ENCODE measurements at places on chromosomes 7 and 10.

- no peak for DNase-seq
Measured at GRCh38 chr7:36283711-36284130, 105.9 kb upstream of the ANLN start.

DNA sequence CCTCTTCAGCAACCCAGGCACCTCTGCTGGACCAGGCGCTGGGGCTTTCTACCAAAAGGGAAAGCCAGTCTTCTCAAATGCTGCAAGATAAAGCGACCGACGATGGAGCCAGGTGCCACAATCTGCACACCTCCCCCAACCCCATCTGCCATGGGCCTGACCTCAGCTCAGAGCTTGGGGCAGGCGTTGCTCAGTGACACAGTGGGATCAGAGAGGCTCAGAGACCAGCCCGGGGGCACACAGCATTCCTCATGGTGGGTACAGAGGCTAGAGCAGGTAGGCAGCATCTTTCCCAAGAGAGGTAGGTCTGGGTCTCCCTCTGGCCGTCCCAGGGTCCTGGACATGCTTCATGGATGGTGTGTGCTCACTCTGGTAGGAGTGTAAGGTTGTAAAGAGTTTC, 56.3 kb downstream of the ZMIZ1 start:
- DNase-seq: no peak

DNA sequence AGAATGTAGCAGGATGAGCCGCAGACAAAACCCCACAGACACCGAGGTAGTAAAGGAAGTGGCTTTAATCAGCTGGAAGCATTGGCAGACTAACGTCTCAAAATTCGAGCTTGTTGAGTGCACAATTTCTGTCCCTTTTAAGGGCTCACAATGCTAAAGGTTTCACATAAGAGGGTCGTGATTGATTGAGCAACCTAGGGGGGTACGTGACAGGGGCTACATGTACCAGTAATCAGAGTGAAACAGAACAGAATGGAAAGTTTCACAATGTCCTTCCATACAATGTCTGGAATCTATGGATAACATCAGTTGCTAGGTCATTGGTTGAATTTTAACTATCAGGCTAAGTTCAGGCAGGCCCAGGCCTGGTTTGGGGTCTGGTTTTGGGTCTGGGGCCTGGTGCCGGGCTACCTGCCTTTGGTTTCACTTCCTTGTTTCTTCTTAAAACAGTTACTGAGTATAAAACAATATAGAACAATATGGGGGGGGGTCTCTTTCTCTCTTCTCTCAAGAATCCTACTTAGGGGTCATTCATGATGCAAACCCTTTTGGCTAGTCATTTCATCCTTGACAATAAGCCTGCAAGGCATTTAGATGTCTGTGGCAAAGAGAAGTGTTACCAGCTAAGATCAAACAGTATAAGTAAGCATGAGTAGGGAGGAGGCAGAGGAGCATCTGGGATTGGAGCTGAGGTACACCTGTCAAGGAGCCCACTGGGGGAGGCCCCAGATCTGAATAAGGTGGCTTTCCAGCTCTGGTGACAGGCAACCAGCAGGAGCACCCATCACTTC, 364.1 kb downstream of the TNS3 start:
- DNase-seq: no peak

DNA sequence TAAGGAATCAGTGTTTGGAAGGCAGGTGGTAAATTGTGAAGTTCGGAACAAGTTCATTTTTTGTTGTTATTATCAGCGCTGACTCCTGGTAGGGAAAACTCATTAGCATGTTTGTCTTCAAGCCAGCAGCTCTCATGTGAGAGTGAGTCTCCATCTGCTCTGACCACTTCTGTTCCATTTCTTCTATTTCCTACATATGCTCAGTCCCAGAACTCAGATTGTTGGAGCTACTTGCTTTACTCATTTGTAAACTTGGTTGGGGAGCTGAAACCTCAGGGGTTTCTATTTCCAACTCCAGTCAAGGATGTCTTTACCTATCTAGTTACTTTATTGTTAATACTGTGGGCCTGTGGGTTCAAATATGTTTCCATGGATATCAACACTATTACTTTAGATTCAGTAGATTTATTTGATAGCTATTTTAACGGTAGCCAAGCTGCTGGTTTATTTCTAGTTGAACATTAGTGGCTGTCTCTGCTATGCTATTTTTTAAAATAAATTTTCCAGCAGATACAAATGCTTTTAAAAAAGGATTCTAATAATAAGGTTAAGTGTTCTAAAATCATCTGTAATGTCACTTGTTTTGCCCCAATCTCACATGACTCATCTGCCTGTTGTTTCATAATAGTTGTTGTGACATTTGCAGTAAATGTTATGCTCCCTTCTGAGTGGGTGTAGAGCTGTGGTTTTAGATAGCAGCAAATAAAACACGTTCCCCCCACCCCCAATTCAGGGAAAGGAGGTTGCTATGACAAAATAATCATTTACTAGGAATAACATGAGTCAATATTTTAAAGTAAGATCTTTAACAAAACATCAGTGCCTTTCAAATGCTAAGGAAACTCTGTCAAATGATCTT, 143.3 kb downstream of the HDAC9 start:
- DNase-seq: no peak

GRCh38 chr10:15209827-15210509, 41.5 kb upstream of the NMT2 start:
- peak; percentile 59 for DNase-seq

- DNase-seq: no peak
Measured at GRCh38 chr10:125084191-125084613, 76.2 kb downstream of the CTBP2 start.

- DNase-seq: no peak
Measured at GRCh38 chr10:86715836-86716235, 40.6 kb upstream of the BMPR1A start.

DNA sequence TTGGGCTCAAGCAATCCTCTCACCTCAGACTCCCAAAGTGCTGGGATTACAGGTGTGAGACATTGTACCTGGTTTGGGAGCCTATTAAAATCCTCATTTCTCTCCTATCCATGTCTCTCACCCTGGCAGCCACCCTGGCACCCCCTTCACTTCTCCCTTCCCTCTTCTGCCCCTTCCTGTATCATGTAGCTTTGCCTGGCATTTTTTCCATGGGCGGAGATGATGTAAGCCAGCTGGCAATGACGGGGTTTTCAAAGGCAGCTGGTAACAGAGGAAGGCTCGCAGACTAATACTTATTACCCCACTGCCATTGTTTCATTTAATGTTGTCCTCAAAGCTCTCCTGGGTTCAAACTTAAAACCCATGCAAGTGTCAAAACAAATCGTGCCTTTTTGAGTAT, 61.9 kb downstream of the RGS10 start:
- DNase-seq: no peak

DNA sequence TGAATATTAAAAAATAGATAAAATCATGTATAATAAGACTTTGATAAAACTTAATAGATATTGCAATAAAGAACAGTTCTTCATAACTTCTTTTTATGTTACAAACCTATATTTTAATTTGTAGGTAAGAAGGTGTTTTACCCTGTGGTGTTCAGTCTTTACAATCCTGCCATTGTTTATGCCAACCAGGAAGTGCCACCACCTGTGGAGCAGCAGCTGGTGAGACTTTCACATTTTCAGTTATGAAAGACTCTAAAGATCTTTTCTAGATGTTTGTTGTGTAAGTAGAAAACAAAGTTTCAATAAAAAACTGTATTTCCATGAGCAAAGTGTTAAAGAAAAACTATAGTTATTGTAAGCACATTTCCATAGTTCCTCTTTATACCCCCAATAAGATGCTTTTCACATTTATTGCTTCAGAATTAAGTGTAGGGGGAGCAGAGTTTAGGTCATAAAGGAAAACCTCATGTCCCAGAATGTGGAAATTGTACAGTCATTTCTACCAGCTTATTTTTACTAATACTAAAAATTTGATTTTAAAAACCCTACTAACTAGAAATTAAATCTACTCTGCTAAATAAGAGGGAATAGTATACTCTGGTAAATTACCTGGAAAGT, 28.7 kb downstream of the CSGALNACT2 start:
- no peak for DNase-seq

DNA sequence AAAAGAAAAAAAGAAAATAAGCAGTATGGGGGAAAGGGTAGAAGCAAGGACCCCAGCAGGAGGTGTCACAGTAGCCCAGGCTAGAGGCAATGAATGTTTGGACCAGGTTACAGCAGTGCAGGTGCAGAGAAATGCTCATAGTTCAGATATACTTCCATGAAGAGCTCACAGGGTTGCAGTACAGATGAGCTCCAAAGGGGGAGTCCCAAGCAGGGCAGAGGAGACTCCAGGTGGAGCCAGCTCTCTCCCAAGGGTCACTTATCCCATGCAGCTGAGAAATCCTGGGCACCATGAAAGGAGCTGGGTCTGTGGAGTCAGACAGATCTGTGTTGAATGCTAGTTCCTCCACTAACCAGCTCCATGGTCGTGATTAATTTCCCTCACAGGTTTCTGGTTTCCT, 174.9 kb downstream of the C7orf25 start:
- no peak for DNase-seq

- no peak for DNase-seq
Measured at GRCh38 chr7:44057849-44058758, 7.3 kb downstream of the PGAM2 start.

DNA sequence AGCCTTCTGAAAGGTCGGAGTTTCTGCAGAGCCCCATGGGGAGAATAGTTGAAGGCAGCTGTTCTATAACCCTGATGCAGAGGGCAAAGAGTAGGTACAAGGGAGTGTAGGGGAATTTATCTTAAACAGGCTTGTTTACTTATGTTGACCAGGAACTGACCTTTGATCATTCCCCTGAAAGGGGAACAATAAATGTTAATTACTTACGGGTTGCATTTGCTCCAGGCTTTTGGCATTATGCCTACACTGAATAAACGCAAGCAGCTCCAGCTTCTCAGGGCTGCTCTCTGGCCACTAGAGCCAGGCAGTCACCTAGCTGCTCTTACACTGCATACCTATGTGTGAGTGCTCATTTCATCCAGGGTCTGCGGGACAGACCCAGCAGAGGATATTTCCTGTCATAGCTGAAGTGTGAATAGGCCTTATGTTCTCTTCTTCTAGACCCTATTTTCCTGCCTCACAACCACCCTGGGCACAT, 26.9 kb upstream of the ABCA13 start:
- no peak for DNase-seq

- no peak for DNase-seq
Measured at GRCh38 chr10:100637785-100638184, 102.0 kb downstream of the HIF1AN start.

- no peak for DNase-seq
Measured at GRCh38 chr7:136677471-136678365, 190.7 kb upstream of the CHRM2 start.

- no peak for DNase-seq
Measured at GRCh38 chr10:87506956-87507355, 2.3 kb downstream of the MINPP1 start.

- DNase-seq: peak; percentile 4
Measured at GRCh38 chr7:87875151-87876039, 765 bp downstream of the SLC25A40 start.

GRCh38 chr7:18361756-18362155, 133.8 kb upstream of the HDAC9 start:
- DNase-seq: no peak

GRCh38 chr10:17445400-17445998, 8.9 kb downstream of the ST8SIA6 start:
- DNase-seq: no peak

GRCh38 chr10:117424883-117425649, 49.8 kb upstream of the PDZD8 start:
- no peak for DNase-seq

DNA sequence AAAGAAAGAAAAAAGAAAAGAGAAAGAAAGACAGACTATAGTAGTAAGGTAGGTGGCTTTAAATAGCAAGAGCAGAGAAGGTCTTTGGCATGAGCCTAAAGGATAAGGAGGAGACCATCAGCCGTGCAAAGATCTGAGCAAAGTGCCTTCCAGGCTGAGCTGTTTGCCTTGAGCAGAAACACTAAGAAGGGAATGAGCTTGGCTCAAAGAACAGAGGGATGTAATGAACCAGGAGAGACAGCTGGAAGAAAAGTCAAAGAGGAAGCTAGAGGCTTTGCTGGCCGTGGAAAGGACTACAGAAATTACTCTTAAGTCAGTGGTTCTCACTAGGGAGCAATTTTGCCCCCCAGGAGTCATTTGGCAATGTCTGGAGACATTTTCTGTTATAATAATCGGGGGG, 228.6 kb downstream of the FGFR2 start:
- no peak for DNase-seq

DNA sequence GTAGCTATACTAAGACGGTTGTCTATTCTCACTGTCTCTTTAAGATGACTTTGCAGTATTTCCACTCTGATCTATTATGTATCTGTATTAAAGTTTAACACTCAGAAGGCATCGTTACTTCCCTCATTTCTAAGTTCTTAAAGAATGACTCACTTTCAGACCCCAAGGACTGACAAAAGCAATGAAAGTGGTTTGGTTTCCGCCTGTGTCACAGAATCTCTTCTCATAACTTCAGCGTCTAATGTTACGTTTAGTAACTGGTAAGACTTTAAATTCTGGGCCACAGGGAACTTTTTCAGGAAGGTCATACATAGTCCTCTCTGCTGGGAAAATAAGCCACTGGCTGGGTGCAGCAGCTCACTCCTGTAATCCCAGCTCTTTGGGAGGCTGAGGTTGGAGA, 892.0 kb upstream of the AUTS2 start:
- DNase-seq: no peak

DNA sequence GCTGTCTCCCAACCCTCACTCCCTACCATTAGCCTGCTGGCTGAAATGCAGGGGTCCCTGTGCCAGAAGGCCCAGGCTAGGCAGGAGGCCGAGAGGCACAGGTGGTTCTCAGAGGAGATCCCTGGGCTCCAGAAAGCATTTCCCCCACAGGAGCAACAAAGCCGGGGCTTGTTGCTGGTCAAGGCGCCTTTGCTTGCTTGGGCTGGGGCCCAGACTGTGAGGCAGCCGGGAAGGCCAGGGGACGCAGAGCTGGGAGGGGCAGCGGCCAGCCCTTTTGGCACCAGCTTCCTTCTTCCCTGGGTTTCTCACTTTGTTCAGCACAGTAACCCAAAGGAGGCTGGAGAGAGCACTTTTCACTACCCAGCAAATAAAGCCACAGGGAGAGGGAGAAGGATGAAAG, 48.6 kb downstream of the FBXW4 start:
- DNase-seq: no peak

- no peak for DNase-seq
Measured at GRCh38 chr7:29610086-29610485, 46.5 kb downstream of the PRR15 start.

DNA sequence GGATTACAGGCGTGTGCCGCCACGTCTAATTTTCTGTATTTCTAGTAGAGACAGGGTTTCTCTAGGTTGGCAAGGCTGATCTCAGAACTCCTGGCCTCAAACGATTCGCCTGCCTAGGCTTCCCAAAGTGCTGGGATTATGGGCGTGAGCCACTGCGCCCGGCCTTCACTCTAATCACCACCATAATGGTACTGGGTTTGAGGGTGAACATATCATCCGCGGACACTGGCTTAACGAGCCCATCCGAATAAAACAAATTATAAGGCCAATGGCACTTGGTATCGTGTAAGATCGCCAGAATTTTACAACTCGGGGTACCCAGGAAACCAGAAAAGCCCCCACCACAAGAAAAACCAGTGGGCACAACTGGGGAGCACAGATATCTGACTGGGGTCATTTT, 580 bp downstream of the FAM200A start:
- no peak for DNase-seq

Data from T-helper 22 cell (primary cell).